CD4-positive, alpha-beta T cell treated with Interleukin-1 beta for 1 hour (primary cell): ENCODE measurements at places on chromosomes 7 and 10.

DNA sequence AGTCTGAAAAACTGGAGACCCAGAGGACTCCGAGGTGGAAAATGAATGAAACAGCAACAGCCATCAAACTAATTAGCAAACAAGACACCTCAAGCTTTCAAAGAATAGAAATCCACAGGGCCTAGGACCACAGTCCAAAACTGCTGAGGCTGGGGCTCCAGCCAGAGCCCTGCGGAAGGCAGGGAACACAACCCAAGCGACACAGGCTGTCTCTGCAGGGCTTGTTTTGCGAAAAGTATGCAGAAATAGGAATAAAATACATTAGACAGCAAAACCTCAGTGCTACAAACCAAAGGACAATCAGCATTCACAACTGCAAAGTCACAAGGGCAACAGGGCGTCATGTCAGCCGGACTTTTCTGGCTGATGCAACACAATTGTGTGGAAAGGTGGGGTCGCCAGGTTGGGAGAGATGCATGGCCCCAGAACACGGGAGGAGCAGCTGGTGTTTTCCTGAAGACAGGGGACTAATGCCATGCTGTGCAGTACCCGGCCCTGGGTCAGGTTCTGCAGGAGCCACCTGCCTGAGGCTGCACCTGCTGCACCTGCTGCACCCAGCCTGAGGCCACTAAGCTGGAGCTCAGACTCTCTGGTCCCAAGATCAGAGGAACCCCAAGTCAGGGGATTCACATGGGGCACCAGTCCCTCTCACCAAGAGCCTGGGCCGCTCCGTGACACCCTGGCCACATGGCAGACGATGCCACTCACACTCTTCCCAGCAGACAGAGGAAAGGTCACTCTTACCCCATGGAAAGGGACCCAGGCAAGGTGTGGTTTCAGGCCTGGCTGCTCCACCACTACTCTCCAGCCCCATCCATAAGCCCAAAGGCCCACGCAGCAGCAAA lies 74.2 kb downstream of the MAD1L1 start:
- DNase-seq, result no peak

DNA sequence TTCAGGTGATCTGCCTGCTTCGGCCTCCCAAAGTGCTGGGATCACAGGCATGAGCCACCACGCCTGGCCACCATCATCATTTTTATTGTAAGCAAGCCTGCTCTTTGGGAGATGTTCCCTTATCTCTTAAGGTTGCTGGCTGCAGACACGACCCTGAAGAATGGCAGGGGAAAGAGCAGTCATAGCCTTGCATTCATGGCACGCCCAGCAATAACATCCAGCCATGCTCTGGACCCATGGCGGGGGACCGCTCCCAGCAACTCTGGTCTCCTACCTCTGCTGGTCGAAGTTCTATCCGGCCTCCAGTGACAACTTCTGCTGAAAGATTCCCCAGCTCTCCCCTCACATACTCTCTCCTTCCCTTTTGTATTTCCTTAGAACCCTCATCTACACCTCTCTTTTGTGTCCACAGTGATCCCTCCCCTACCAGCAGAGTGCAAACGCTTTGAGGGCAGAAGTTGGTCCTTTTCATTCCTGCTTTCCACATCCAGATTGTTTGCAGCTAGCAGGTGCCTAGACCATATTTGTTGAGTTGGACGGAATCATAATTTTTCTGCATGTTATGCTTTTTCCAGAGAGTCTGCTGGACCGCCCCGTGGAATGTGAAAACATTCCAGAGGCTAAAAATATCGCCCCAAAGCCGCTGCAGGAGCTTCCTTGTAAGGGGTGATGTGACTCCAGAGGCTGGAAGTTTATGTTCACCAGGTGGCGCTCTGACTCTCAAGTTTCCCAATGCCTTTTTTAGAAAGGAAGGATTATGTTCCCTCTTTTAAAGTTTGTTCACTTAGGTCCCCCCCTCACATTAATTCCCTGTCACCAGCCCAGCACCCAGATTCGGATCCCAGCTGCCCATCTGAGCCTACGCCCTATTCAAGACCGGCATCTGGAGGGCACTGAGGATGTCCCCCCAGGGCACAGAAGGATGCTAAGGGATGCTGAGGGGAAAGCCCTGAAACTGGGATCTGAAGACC lies 4.3 kb upstream of the MARVELD1 start:
- DNase-seq, result peak; percentile 22

DNA sequence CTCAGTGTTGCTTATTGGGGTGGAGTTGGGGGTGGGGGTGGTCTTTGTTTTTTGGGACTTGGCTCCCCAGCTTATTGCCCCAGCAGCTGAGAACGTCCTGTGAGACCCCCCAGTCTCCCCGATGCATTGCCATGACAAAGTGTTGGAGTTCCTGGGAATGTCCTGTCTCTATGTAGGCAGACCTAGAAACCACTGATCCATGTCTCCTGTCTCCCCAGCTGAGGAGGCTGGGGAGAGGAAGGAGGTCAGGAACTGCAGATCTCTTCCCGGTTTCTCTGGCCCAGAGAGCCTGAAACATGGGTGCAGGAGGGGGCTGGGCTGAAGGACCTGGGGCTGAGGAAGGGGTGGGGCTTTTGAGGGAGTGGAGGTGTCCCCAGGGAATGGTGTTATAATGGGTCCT lies 80.2 kb upstream of the GTF2IRD1 start:
- DNase-seq, result no peak

DNA sequence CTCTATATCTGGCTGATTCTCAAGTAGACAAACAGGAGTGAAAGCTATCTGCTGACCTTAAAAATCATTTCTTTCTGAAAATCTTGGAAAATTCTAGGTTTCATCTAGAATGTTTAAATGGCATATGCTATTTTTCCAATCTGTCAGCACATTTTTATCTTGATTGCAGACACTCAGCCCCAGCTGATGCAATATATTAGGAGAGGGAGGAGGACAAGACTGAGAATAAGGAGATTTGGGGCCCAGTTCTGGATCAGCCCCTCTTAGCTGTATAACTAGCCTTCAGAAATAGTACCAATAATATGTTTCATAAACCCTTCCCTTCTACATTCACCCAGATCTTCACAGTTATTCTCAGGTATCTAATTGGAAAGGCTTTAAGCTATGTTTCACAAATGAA lies 131.2 kb downstream of the HDAC9 start:
- DNase-seq, result no peak
